ENCODE measurements at places on chromosomes 2 and 18.

DNA sequence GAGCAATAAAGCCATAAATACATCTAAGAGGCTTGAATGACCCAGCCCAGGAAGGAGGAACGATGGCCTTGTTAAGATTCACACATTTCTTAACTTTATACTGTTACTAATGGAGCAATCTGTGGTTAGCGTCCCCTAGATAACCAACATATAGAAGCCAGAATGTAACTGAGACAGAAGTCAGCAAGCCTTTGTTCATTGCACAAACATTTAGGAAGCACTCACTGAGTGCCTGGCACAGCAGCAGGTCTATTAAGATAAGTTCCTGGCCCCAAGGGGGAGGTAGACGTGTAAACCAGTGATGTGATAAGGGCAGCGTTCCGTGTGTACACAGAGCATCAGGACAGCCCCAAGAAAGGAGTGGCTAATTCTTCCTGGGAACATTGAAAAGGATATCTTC is 63.6 kb upstream of the ATL2 start:
- no peak for DNase-seq

GRCh38 chr18:55908901-55909366 is 320.9 kb upstream of the TCF4 start:
- DNase-seq, result no peak

DNA sequence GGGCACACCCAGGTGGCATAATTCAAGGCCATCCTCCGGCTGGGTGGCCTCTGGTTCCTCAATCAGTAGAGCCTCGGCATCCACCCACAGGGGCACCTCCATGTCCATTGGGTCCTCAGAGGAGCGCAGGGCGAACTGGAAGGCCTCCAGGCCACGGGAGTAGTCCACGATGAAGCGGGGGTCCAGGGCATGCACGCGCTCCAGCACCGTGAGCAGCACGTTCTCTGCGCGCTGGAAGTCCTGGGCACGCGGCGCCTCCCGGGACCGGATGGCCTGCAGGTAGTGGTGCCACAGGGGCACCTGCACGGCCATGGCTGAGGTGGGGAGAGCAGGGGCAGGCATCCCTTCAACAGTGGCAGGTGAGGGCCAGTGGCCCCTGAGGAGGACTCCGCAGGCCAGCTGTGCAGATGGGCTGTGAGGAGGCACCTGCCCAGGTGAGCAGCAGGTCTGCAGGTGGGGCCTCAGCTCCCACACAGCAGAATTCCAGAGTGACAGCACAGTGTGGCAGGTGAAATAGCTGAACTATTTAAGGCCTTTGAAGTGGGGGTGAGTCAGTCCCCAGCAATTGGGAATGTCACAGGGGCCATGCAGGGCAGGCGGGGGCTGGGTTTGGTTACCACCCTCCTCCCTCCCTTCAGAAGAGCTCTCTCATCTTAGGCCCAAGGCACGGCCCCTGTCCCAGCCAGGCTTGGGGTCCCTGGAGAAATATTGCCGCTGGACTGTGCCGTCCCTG is at the start of gene MAB21L4:
MAB21L4 (minus strand) TSS at position 501 of the 733 bp plus-strand sequence; CDS start at position 342, 159 bp downstream.
- no peak for DNase-seq

- no peak for DNase-seq
Observed at GRCh38 chr2:175111200-175111657, 56.8 kb downstream of the ATF2 start.

DNA sequence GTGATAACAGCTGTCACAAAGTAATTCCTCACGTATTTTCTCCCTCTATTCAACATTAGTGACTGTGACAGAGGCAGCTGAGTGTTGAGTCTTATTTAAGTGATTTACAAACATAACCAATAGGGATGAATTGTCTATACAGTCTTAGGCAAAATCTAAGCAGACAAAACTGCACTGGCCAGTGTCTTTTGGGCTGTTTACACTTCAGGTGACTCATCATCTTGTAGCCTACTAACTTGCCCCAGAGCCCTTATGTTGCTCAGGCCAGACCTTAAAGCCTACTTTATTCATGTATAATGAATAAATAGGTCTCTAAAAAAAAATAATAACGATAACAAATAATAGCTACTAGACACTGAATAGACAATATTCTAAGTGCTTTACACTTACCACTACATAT is 17.2 kb downstream of the THOC1 start:
- no peak for DNase-seq

DNA sequence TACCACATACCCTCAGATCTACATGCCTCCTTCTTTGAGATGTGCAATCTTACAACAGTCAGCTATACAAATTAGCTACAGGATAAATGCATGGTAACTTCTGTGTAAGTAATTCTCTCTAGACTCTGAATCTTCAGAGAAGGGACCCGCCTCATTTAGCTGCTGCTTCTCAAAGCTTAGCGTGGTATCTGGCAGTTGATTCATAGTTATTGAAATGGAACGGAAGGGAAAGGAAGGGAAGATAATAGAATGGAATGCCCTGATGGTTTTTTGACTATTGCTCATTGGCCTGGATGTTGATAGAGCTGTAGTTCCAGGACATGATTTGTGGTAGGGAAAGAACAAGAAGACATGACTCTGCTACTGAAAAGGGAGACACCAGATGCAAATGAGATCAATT is 498.1 kb upstream of the CRIM1 start:
- DNase-seq, result no peak

- DNase-seq, result no peak
Observed at GRCh38 chr18:54774423-54774822, 53.9 kb upstream of the RAB27B start.

- DNase-seq, result no peak
Observed at GRCh38 chr2:65681503-65681902, 249.1 kb upstream of the SPRED2 start.

Measured in esophagus muscularis mucosa (tissue), 4 donors.